ENCODE measurements at places on chromosomes 16 and 17.

- no peak for DNase-seq
Observed at GRCh38 chr16:48441863-48442279, 56.7 kb upstream of the SIAH1 start.

- peak; percentile 74 for DNase-seq
Observed at GRCh38 chr16:3938843-3939624, 58.5 kb upstream of the CREBBP start.

DNA sequence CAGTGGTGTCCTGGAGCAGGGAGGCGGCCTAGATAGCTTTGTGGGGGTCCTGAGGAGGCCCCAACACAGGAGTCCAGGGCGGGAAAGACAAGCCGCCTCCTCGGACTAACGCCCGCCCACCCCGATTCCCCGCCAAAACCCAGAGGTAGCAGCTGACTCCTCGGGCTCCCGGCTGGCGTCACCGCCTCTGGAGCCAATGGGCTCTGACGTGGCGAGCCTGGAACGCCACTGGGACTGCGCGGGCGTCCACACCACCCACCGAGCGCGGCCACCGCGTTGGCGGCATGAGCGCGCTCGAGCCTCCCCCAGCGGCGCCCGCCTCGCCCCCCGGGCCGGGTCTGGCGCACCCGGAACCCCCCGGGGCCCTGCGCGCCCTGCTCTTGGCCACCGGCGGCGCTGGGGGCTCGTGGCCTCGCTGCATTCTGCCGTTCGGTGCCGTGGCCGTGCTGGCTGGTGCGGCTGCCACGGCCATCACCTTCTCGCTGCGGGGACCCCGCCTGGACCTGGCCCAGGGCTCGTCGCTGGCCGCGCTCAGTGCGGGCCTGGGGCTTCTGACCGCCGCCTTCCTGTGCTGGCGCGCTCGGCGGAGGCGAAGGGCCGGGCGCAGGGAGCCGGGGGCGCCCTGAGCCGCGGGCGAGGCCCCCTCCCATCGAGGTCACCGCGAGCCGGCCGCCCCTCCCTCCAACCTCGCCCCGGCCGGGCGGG is 3.4 kb upstream of the NTN3 start:
- peak; percentile 94 for DNase-seq

DNA sequence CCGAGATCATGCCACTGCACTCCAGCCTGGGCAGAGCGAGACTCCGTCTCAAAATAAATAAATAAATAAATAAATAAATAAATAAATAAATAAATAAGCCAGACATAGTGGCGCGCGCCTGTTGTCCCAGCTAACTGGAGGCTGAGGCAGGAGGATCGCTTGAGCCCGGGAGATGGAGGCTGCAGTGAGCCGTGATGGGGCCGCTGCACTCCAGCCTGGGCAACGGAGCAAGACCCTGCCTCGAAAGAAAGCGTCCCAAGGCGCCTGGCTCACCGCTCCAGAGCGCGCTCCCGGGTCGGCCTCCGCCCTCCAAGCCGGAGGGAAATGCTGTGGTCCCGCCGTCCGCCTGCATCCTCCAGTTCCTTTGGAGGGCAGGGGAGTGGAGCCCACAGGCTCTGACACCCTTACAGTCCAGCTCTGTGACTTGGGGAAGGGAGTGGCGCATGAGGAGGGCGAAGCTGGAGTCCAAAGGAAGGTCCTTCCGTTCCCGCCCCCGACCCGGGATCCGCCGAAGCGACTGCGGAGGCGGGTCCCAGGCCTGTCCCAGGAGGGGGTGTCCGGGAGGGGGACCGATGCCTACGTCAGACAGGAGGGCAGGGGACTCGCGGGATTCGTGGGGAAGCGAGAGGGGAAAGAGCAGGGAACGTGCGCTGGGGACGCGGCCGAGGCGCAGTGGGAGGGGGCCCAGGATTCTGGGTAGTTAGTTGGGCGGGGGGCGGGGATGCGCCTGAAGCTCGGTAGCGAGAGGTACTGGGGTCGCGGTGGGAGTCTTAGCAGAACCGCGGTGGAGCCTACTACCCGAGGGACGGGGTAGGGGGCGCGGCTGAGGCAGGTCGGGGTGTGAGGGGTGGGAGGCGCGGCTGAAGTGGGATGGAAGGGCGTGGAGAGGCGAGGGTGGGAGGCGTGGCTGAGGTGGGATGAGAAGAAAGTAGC is 8.4 kb upstream of the TRPV2 start:
- peak; percentile 78 for DNase-seq

- no peak for DNase-seq
Observed at GRCh38 chr16:26212599-26212998, 520.8 kb downstream of the HS3ST4 start.

- no peak for DNase-seq
Observed at GRCh38 chr16:88131256-88131655, 180.0 kb downstream of the BANP start.

GRCh38 chr17:74190154-74190553 is 13.3 kb upstream of the RPL38 start:
- DNase-seq, result no peak

All from aorta (tissue), 5 donors.